Karpas-422 (cell line): ENCODE measurements at places on chromosomes 5 and 9.

DNA sequence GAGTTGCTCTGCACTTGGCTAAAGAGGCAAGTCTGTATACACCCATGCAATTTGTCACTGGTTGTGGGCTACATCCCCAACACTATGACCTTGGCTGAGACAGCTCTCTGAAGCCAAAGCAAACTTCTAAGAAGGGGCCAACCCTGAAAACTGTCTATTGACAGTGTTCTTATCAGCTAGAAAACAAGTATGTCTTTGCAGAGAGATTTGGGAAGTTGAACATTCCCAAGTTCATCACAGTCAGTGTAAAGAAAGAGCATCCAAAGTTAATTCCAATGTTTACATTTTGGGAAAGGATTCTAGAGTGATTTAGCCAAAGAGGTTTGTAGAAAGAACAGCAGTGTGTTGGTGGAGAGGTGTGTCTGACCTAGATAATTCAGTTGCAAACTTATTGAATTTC is 711.1 kb upstream of the CHD1 start:
- no peak for DNase-seq

DNA sequence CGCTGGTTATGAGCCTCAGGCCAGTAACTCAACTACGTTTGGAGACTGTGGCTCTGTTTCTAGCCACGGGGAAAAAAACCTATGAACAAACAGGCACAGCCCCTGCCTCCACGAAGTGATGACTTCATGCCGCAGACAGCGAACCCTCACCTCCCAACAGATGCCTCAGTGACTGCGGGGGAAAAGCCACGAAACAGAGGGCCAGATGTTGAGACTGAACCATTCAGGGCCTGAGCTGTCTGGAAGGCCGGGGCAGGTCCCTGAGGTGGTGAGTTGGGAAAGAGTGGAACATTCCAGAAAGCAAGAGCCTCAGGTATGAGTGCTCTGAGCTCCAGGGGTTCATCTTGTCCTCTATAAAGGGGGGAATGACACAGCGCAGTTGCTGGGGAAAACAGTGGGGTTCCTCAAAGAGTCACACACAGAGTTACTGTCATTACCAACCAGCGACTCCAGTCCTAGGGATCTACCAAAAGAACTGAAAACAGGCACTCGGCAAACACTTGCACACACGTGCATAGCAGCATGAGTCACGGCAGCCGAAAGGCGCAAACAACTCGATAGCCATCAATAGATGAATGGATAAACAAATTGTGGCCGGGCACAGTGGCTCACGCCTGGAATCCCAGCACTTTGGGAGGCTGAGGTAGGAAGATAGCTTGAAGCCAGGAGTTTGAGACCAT is 15.3 kb downstream of the PLPP7 start:
- DNase-seq, result no peak

- no peak for DNase-seq
Measured at GRCh38 chr9:105064248-105065097, 136.5 kb upstream of the ABCA1 start.

GRCh38 chr5:138752951-138753793 is at the start of gene CTNNA1:
CTNNA1 (plus strand) TSS chr5:138753425; CDS start chr5:138781925, 28,500 bp downstream.
- DNase-seq, result peak; percentile 73

DNA sequence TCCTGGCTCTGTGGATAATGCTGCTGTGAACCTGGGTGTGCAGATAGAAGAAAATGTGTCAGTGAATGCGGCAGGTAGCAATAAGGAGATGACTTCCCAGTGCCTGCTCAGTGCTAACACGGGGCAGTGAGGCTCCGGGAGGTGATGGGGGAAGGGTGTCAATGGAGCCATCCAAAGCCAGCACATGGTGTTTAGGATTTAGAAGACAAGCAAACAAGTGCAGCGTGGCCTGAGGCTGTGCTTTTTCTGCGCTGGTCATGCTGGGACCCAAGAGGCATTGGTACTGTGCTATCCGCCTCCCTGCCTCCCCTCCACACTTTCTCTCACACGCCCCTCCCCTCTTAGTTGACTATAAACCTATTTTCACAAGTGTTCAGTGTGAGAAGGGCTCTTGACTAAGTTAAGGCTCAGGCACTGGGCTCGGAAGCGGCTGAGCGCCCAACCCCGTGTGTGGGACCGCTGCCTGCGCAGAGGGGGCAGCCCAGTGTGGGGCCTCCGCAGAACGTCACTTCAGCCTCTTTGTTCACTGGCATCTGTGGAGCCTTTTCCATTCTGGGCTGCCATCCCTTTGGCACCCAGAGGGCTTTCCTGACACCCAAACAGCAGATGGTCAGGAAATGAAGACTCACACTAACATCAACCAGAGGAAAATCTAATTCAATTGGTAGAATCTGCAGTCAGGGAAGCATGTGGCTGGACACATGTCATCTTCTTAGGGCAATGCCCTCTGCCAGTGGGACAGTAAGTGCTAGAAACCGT is 21.8 kb upstream of the NINJ1 start:
- DNase-seq, result no peak

DNA sequence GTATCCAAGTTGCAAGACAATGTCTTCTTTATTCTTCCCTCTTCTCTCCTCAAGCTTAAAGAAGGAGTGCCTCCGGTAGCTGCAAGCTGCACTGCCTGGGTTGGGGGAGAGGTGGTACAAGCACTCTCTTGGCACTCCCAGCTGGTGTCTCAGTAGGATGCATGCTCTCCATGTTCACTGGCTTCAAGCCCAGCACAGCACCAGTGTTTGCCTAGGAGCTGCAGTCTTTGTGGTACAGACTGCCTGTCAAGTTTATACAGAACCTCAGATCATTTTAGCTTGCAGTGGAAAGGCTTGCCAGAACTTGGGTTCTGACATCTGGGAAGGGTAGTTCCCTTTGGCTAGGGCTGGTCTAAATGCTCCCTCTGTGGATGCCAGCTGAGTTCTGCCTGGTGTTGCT is 505.6 kb downstream of the MAN2A1 start:
- no peak for DNase-seq

GRCh38 chr9:94644543-94644942 is 5.2 kb upstream of the FBP1 start:
- no peak for DNase-seq

- DNase-seq, result no peak
Measured at GRCh38 chr9:79976257-79977073, 404.7 kb downstream of the TLE4 start.

- peak; percentile 77 for DNase-seq
Measured at GRCh38 chr5:150122158-150122510, 33.5 kb downstream of the PDGFRB start.

- DNase-seq, result no peak
Measured at GRCh38 chr5:81164936-81165335, 68.2 kb upstream of the CKMT2 start.

GRCh38 chr9:86659413-86660046 is 287.8 kb downstream of the GAS1 start:
- no peak for DNase-seq

GRCh38 chr5:96037128-96037527 is 75.5 kb upstream of the ELL2 start:
- no peak for DNase-seq

DNA sequence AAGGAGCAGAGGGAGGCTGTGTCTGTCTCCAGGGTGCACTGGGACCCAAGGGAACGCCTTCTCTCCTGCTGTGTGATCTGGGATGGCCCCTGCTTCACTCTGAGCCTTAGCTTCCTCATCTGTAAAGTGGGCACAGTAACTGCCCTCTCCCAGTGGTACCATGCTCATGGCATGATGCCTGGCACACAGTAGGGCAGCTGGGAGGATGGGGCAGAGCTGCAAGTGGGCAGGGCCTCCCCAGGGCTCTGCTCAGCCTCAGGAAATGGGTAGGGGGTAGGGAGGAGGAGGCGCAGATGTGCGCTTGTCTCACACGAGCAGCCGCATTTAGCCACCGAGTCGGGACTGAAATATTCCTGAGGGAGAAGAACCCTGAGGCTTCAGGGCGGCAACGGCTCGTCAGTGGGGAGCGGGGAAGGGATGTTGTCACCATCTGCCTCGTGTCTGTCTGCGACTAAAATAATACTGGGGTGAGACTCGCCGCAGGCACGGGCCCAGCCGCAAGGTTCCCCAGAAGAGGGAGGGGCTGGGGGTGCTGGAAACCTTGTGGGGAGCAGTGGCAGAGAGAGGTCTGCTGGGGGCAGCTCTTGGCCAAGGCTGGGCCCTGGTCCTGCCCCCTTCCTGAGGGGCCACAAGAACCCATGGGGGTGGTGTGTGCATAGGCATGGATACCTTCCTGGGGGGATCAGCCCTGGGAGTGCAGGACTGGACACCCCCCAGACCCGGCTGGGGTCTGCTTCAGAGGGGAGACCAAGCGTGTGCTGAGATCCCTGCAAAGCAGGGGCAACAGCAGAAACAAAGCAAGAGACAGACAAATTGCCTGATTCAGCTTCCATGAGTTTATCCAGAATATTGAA is 55.2 kb upstream of the PSD2 start:
- no peak for DNase-seq

GRCh38 chr5:40043916-40044315 is 619.1 kb upstream of the DAB2 start:
- no peak for DNase-seq

- DNase-seq, result no peak
Measured at GRCh38 chr5:5619546-5619945, 197.1 kb downstream of the ICE1 start.

- no peak for DNase-seq
Measured at GRCh38 chr5:126693806-126694205, 83.1 kb upstream of the LMNB1 start.

DNA sequence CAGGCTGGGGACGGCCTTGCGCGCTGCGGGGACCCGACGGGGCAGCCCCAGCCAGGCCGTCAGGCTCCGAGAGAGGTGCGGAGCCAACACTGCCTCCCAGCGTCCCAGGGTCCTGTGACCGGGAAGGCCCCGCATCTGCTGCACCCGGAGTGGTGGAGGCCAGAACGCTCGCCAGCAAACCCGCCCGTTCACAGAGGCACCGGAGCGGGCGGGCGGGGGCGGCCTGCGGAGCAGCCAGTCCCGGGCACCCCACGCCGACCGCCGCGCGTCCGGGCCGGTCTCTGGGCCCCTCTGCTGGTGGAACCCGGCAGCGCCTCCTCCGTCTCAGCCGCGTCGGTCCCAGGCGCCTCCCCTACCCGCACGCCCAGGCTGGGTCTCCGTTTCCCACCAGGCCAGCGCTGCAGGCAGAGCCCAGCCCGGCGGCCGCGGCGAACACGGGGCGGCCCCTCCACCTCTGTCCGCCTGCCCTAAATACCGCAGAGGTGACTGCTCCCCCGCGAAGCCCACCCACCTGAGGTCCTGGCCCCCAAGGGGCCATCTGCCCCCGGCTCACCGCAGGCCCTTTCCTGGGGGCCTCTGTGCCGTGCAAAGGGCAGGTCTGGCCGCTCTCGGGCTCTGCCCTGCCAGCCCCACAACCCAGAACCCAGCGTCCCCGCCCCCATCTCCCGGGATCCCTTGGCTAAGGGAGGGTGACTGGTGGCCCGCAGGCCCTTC is 15.9 kb downstream of the EXD3 start:
- no peak for DNase-seq

DNA sequence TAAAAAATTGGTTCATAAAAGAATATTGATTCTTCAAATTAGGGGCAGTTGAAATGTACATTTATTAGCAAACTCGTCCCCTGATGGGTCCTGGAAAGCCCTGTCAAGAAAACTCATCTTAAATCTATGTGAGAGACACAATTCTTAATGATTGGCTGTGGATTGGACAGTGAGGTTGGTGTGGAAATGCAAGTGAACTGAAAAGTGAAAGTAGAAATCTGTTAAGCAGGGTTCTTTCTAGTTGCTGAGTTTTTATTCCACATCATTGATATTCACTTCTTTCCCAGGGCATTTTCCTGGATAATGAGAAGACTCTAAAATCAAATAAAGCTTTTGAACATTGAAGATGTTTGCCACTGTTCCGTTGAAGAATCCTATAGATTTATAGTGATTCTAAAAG is 292.4 kb downstream of the MAST4 start:
- no peak for DNase-seq

- no peak for DNase-seq
Measured at GRCh38 chr5:79771387-79771786, 81.8 kb downstream of the CMYA5 start.

- DNase-seq, result no peak
Measured at GRCh38 chr9:129418451-129418850, 202.4 kb downstream of the C9orf50 start.

- DNase-seq, result no peak
Measured at GRCh38 chr5:80268916-80269315, 13.1 kb upstream of the SERINC5 start.

GRCh38 chr9:73979894-73980264 is 517.3 kb upstream of the RORB start:
- no peak for DNase-seq

DNA sequence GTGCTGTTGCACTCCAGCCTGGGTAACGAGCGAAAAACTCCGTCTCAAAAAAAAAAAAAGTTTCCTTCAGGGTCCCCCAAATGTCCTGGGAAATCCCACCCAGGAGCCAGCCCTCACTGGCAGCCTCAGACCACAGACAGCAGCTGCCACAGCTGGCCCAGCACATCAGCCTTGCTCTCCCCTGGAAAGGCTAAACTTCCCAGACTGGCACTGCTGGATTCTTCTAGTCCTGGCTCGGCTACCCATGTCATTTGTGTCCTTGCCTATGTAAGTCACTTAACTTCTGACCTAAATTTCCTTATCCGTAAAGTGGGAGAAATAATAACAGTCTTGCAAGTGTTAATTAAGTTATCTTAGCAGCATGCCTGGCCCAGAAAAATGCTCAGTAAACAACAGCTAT is 8.6 kb upstream of the PRRC2B start:
- no peak for DNase-seq

- no peak for DNase-seq
Measured at GRCh38 chr5:160792281-160792680, 59.7 kb downstream of the ATP10B start.

DNA sequence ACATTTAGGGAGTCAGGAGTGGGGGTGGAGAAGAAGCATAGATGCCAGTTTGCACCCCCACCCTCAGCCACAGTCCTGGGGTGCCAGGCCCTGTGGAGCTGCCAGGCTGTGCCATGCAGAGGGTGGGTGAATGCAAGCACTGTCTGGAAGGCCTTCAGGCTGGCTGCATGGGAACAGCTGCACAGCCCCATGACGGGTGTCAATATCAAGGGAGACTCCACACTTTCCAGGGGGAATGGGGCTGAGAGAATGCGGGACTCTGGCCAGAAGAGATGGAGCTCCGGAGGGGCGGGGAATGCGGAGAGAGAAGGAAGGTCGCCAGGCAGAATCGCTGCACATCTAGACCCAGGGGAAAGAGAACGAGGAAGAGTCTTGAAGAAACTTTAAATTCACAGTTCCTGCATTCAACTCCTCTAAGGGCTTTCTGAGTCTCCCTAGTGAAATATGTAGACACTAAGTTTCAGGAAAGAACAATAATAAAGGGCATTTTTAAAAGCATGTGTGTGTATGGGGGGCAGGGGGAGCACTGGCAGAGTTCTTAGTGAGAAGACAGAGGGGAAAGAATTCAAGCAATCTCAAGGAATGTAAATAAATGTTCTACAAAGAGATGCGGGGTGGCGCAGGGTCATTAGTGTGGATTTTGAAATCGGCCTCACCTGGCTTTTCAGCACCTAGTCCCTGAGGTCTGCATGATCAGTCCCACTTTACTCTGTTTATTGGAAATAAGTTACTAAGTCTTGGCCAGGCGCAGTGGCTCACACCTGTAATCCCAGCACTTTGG is 59.1 kb downstream of the BOD1 start:
- DNase-seq, result no peak
